ENCODE measurements at places on chromosomes 1 and 21.

DNA sequence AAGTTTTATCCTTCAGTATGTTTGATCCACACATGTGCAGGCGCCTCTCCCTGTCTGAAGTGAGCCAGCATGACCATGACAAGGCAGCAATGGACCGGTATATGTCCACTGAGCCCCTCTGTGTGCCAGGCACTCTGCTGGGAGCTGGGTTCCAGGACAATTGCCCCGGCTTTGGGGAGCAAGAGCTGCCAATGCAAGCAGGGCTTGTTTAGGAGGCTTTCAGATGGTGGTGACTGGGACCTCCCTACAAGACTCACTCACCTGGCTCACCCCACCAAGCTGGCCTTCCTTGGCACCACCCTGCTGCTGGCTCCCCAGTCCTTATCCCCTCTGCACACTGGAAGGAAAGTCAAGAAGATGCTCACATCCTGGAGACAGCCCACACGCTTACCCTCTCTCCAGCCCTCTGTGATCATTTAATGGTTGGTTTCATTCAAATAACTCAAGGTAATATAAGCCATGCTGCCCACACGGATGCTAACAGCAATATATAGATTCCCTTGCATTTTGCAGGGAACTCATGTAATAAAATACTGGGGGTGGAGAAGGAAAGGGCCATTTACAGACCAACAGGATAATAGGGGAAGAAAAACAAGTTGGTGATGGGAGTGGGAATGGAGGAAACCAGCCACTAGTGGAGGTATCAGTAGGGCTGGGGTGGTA, 23.6 kb downstream of the KCND3 start:
- no peak for DNase-seq

GRCh38 chr1:206128196-206128595, 11.0 kb upstream of the AVPR1B start:
- DNase-seq: no peak

GRCh38 chr21:31720739-31721138, 11.2 kb downstream of the SCAF4 start:
- no peak for DNase-seq

- no peak for DNase-seq
Measured at GRCh38 chr1:151255381-151255780, 847 bp downstream of the PSMD4 start.

DNA sequence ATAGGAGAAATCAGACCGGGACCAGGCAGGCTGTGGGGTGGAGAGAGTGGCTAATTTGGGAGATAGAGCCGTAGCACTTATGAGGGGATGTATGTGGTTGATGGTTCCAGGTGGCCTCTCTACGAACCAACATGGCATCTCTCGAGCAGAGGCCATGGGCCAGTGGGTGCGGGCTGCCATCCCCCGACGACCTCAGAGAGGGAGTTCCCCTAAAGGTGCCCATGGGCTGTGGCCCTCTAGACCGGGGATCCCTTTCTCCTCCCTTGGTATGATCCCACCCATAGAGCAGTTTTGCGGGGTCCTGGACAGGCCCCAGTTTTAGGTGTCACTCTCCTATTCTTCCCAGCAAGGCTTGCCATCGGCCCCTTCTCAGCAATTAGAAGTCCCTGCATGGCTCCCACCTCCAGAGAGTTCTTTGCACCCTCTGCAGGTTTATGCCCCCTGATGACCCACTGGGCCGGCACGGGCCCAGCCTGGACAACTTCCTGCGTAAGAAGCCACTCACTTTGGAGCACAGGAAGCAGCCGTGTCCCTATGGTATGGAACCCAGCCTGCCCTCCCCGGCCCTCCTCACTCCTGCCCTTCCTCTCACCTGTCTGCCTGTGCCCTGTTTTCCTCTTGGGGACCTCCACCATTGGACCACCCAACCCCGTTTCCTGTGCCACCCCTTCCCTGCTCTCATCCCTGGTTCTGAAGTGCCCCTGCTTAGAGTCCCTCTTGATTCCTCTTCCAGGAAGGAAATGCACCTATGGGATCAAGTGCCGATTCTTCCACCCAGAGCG, 7.8 kb downstream of the ZC3H12A start:
- no peak for DNase-seq

- DNase-seq: no peak
Measured at GRCh38 chr1:44985747-44986359, 542 bp downstream of the EIF2B3 start.

DNA sequence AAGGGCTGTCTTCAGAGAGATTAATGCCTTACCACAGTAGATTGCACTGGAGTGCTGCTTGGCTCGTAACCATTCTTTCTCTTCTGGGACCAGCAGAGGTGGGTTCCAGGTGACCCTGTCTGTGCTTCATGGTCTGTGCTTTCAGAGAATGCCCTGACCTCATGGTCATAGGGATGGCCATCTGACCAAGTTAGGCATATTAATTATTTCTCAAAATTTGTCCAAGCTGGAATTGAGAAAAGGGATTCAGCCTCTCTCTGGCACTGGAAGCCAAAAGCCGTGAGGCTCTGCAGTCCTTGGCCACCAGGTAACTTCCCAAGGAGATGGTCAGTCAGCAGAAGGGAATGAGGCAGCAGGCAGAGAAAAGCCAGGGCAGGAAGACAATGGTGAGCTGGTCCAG, 37.2 kb upstream of the TSPAN2 start:
- DNase-seq: no peak

DNA sequence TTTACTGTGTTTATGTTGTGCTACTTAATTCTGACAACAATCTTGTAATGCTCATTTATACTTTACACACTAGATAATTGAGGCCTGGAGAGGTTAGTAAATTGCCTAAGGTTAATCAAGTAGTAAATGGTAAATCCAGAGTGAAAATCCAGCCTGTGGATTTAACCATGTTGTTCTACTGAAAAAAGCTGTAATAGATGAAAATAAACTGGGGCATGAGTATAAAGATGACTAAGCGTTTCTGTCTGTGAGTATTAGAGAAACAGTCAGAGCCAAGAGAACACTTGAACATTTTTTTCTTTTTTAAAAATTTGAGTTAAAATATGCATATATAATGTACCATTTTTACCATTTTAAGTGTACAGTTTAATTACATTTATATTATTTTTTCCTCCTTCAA, 47.9 kb upstream of the LEPR start:
- DNase-seq: no peak

GRCh38 chr21:17387030-17387617, 125.7 kb upstream of the CXADR start:
- DNase-seq: peak; percentile 72

DNA sequence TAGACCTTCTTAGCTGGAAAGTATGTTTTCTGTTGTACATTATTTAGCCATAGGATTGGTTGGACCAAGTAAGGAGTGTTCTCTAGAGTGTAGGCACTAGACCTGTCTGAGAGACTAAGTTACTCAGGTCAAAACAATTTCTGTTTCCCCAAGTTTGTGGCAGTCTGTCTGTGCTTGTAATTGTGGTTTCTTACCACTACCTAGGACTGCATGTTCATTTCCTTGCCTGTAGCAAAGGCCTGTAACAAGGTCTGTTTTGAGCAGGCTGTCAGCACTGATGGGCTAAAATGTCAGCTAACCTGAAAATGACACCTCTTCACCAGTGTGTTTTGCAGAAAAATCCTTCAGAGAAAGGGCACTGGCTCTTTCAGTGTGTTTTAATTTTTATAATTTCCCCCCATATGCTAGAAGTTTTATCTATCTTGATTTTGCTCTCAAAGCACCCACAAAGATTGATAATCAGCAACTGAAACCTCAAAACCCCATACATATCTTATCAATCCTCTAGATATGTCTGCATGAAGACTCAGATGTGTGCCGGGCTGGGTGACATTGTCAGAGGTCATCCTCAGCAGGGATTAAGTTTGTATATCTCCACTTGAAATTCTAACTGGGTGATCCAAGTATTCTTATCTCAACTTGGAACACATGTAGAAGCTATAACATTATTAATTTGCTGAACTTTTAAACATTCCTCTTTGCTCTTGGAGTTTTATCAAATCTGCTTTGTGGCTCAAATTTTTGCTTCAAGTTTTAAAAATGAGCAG, 50.7 kb upstream of the ST6GALNAC3 start:
- no peak for DNase-seq

DNA sequence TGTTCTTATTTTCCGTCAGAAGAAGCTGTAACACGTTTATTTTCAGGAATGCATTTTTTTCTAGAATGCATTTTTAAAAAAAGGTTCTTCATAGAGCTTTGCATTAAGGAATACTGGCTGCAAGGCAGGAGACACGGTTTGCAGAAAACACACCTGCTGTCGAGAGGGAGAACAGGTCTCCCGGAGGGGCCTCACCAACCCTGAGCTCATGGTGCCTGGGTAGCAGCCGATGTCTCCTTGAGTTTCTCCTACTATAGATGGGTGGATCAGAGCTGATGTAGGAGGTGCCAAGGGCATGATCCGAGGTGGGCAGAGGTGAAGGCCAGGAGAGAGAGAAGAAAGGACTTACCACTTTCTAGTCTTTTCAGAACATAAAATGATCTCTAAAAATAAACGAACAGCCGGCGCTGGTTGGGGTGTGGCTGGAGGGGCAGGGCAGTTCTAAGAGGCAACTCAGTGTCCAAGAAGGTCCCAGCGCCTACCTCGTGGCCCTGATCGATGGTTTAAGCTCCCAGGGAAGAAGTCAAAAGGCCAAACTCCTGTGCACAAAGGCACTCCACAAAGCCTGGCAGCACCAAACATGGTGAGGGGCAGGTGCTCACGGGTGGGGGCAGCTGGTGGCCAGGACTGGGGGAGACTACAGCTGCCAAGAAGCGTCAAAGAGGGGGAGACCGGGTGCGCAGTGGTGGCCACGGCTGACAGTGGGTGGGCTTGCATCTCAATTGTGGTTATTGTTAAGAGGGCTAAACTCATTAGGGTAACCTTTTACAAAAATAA, 12.2 kb downstream of the MORN1 start:
- DNase-seq: no peak

GRCh38 chr1:89279011-89279466, 6.4 kb upstream of the GBP5 start:
- DNase-seq: no peak

GRCh38 chr1:107762751-107763390, 202.1 kb downstream of the VAV3 start:
- DNase-seq: no peak

- no peak for DNase-seq
Measured at GRCh38 chr1:244180256-244180655, 129.2 kb downstream of the ZBTB18 start.

- DNase-seq: no peak
Measured at GRCh38 chr1:37032660-37033354, 1.5 kb downstream of the GRIK3 start.

GRCh38 chr1:50458507-50458906, 35.3 kb upstream of the DMRTA2 start:
- DNase-seq: no peak

- no peak for DNase-seq
Measured at GRCh38 chr1:230087028-230087716, 20.1 kb downstream of the GALNT2 start.

- no peak for DNase-seq
Measured at GRCh38 chr1:167463875-167464575, 54.3 kb downstream of the CD247 start.

- DNase-seq: no peak
Measured at GRCh38 chr1:156646738-156647211, 4.9 kb downstream of the BCAN start.

DNA sequence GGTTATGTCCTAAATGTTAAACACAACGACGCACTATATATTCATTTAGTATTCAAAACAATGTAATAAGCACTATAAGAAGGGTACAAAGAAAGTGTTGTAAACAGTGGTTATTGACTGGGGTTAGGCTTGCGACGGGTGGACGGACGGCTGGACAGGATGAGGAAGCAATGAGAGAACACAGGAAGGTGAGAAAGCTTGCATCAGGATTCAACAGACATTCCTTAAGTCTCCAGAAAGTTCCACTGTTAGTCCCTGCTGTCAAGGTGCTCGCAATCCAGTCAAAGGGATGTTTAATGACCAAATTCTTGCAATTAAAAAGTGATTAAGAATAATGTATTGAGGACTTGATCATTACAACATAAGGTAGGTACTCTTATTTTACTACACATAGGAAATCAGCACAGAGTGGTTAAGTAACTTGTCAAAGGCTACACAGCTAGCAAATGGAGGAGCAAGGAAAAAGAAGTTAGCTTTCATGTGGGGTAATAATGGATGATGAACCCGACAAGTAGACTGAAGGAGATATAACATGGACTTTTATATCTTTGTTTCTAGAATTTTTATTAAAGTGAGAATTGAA, 994 bp upstream of the ACBD6 start:
- peak; percentile 33 for DNase-seq

GRCh38 chr1:153384958-153385580, 5.8 kb downstream of the S100A8 start:
- DNase-seq: peak; percentile 15

DNA sequence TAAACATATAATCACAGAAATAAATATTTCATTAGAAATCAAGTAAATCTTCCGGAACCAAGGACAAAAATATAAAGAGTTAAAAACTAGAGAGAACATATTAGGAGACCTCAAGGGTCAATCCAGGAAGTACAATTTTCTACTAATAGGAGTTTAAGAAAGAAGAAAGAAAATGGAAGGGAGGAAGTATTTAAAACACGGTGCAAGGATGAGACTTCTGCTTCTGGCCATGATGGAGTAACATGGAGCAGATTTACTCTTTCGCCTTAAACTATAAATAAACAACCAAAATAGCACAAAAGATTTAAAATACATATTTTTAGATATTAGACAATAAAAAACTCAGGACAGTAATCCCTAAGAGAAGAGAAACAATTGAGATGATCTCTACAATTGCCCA, 12.6 kb upstream of the IFNAR1 start:
- DNase-seq: no peak

DNA sequence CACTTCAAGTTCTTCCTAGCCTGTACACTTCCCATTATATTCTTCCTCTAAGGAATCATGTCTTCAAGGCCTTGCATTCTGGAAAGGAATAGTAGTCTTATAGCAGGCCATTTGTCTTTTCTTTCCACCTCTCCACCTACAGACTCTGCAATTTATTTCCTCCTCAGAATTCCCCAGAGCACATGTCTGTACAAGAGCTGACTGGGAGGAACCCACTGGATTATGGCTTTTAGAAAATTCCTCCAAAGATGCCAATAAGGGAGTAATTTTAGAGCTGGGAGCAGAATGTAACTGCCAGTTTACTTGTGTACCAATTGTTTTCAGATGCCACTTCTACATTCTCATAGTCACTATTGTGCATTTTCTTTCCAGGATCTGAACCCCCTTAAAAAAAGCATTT, 3.4 kb upstream of the PSMG1 start:
- DNase-seq: no peak

DNA sequence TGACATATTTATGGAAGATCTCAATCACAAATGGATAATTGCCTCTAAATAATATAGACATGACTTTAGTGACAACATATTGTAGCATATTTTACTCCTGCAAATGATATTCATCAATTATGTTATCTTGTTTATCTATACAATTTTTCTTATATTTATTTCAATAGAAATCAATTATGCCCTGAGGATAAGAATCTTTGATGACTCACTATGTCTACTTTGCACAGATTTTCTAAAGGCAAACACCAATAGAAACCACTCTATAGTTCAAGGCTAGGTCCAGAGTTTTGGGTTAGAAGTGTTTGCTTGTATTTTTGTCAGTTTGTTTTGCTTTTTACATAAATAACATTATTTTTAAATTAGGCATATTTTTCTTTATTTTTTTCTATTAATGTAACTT, 879.0 kb downstream of the LTN1 start:
- DNase-seq: no peak

- DNase-seq: no peak
Measured at GRCh38 chr21:25827513-25827912, 92.7 kb downstream of the GABPA start.

GRCh38 chr21:26686705-26687104, 113.6 kb upstream of the CYYR1 start:
- DNase-seq: no peak

- no peak for DNase-seq
Measured at GRCh38 chr1:115946116-115946515, 30.2 kb upstream of the SLC22A15 start.

- DNase-seq: no peak
Measured at GRCh38 chr1:18645747-18646090, 15.1 kb downstream of the PAX7 start.

Measured in colonic mucosa (tissue), 4 donors.